ENCODE measurements at places on chromosomes 2 and 18. TPM values are rescaled to one million over a fixed set of nuclear protein-coding genes. Genes with fewer than 3 reads are reported as not detected.
A peak's percentile ranks its signal among the peaks of the same experiment; 100 is the strongest.

GRCh38 chr2:219405451-219405850, 12.7 kb upstream of the DES start:
- no peak for DNase-seq
- H3K4me1 ChIP-seq: peaks cover 14% of the 10 kb centered on the region
- no peaks in the 10 kb centered on the region for H3K36me3 ChIP-seq
- H3K27ac ChIP-seq: peak overlapping the region; percentile 17

GRCh38 chr2:12827721-12828120, 111.0 kb downstream of the TRIB2 start:
- no peak overlapping the region for H3K4me3 ChIP-seq
- H3K27me3 ChIP-seq: no peaks in the 10 kb centered on the region
- no peak for DNase-seq
- no peaks in the 10 kb centered on the region for H3K4me1 ChIP-seq
- no peaks in the 10 kb centered on the region for H3K36me3 ChIP-seq

GRCh38 chr18:33540392-33540791, 37.6 kb upstream of the ASXL3 start:
- H3K27me3 ChIP-seq: no peaks in the 10 kb centered on the region
- H3K4me3 ChIP-seq: no peak overlapping the region
- DNase-seq: no peak
- no peak overlapping the region for H3K27ac ChIP-seq
- no peaks in the 10 kb centered on the region for H3K36me3 ChIP-seq
- no peaks in the 10 kb centered on the region for H3K4me1 ChIP-seq

GRCh38 chr2:24635181-24635580, 144.1 kb downstream of the NCOA1 start:
- DNase-seq: no peak
- H3K4me1 ChIP-seq: no peaks in the 10 kb centered on the region
- no peak overlapping the region for H3K4me3 ChIP-seq
- no peaks in the 10 kb centered on the region for H3K27me3 ChIP-seq
- no peak overlapping the region for H3K27ac ChIP-seq

- peaks cover 11% of the 10 kb centered on the region for H3K4me1 ChIP-seq
- H3K4me3 ChIP-seq: no peak overlapping the region
- H3K36me3 ChIP-seq: no peaks in the 10 kb centered on the region
These were observed 4.2 kb upstream of the HOXD13 start for GRCh38 chr2:176088048-176088936.

GRCh38 chr2:118638453-118638852, 209.0 kb downstream of the EN1 start:
- no peaks in the 10 kb centered on the region for H3K4me1 ChIP-seq
- no peaks in the 10 kb centered on the region for H3K27me3 ChIP-seq
- H3K4me3 ChIP-seq: no peak overlapping the region
- H3K27ac ChIP-seq: no peak overlapping the region
- H3K36me3 ChIP-seq: no peaks in the 10 kb centered on the region

DNA sequence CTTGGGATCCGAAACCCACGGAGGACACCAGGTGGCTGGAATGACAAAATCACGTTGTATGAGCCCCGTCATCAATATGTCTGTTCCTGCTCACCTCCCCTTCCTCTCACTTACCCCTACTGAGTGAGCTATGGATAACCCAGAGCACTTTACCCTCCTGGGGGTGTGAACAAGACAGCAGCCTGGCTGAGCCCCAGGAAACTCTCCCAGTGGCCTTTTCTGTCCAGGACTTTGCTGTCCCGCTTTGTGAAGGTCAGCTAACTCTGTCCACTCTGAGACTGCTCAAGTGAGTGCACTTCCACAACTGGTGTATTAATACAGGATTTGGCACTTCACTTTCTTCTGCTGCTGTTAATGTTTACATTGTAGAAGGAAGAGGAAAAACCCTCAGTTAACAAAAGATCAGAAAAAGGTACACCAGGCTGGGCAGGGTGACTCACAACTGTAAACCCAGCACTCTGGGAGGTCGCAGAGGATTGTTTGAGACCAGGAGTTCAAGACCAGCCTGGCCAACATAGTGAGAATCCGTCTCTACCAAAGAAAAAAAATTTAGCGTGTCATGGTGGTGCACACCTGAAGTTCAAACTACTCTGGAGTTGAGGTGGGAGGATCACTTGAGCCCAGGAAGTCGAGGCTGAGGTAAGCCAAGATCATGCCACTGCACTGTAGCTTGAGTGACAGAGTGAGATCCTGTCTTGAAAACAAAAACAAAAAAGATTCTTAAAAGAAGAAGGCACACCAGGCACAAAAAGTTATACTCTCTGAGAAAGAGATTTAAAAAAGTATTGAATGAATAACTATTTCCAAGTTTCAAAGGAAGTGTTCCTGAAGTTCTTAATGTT, 90.3 kb downstream of the CLHC1 start:
- no peaks in the 10 kb centered on the region for H3K36me3 ChIP-seq
- peak overlapping the region; percentile 49 for H3K27ac ChIP-seq
- H3K4me1 ChIP-seq: peaks cover 24% of the 10 kb centered on the region
- H3K27me3 ChIP-seq: no peaks in the 10 kb centered on the region
- no peak overlapping the region for H3K4me3 ChIP-seq

GRCh38 chr2:26297061-26297460, 48.9 kb upstream of the SELENOI start:
- H3K4me3 ChIP-seq: no peak overlapping the region
- peaks cover 12% of the 10 kb centered on the region for H3K4me1 ChIP-seq
- DNase-seq: no peak

DNA sequence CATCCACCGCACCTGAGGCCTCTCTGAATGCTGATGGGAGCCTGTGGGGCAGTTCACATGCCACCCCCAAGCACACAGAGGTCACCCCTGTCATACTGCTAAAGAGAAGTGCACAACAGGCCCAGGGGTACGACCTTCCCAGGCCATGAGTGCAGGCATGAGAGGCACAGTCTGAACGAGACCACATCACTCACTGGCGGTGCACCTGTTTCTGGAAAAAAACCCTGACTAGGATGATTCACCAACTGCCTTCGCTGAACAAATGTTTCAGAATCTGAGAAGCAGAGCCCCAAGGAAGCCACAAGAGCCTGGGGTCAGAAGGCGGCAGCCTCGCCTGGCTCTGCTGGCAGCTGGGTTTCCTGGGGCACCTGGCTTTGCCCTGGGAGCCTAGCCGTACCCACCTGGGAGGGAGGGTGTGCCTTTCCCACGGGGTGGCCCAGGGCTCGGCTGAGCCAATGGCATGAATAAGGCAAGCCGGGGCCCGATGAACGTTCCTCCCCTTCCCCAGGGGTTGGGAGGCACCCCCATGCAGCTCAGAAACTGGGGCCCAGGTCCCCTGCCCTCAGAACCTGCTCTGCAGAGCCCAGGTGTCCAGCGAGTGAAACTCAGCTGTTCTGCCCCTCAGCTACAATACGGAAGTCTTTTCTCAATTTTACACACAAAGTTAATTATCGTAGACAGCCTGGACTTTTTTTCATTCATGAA, 73.8 kb downstream of the HDAC4 start:
- H3K27ac ChIP-seq: no peak overlapping the region
- H3K36me3 ChIP-seq: no peaks in the 10 kb centered on the region
- peaks cover 12% of the 10 kb centered on the region for H3K4me1 ChIP-seq
- no peak overlapping the region for H3K4me3 ChIP-seq

DNA sequence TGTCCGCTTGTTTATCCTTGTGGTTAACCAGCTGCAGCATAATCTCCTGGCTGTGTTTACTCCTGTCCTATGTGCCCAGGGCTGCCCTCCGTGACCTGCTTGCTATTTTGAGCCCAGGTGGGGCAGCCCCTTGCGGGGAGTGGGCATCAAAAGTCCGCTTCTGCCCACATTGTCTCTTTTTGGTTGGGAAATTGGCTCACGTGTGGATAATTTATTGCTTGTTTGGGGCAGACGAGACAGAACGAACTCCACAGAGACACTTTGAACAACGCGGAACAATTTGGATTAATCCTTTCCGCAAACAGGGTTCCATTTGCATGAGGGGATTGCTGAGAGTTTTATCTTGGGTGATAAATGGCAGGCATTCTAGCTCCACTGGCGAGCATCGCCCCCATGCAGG, 8.1 kb upstream of the CXCR4 start:
- DNase-seq: no peak
- no peaks in the 10 kb centered on the region for H3K36me3 ChIP-seq
- peaks cover 2% of the 10 kb centered on the region for H3K4me1 ChIP-seq
- no peak overlapping the region for H3K4me3 ChIP-seq
- H3K27me3 ChIP-seq: peaks cover 41% of the 10 kb centered on the region
- H3K27ac ChIP-seq: no peak overlapping the region

DNA sequence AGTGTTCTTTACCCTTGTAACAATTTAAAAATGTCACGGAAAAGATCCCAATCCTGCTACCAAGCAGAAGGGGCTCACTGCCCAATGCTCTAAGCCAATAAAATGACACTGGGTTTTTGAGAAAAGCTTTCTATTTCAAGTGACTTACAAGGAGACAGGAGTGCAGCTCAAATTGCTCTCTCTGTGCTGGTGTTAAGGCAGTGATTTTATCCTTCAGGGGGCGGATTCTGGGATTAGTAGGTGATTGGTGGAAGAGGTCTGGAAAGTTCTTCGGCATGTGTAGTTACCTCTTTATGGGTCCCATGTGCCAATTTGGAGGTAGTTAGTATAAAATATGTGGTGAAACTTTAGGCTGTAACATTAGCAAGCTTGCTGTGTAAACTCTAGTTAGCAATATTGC, 27.4 kb upstream of the MCM6 start:
- H3K27me3 ChIP-seq: no peaks in the 10 kb centered on the region
- H3K4me1 ChIP-seq: no peaks in the 10 kb centered on the region
- no peak overlapping the region for H3K27ac ChIP-seq
- no peak overlapping the region for H3K4me3 ChIP-seq
- no peak for DNase-seq

- no peak overlapping the region for H3K4me3 ChIP-seq
- DNase-seq: peak; percentile 89
- H3K27ac ChIP-seq: peak overlapping the region; percentile 41
- no peaks in the 10 kb centered on the region for H3K27me3 ChIP-seq
These were observed 13.5 kb downstream of the ZFP36L2 start for GRCh38 chr2:43212931-43213330.

Gene CKAP2L
- polyA plus RNA-seq: 6.2 TPM

Gene OR6B2
- not detected for polyA plus RNA-seq

Gene GNAL
- 4.4 TPM for polyA plus RNA-seq

Gene IL36G
- 0.51 TPM for polyA plus RNA-seq

Gene CHST9
- 11.1 TPM for polyA plus RNA-seq

Gene C2orf66
- polyA plus RNA-seq: 0.24 TPM

Gene REG1A
- 2.5 TPM for polyA plus RNA-seq

Gene SETBP1
- 6.7 TPM for polyA plus RNA-seq
